ENCODE measurements at places on chromosomes 3 and 15.

DNA sequence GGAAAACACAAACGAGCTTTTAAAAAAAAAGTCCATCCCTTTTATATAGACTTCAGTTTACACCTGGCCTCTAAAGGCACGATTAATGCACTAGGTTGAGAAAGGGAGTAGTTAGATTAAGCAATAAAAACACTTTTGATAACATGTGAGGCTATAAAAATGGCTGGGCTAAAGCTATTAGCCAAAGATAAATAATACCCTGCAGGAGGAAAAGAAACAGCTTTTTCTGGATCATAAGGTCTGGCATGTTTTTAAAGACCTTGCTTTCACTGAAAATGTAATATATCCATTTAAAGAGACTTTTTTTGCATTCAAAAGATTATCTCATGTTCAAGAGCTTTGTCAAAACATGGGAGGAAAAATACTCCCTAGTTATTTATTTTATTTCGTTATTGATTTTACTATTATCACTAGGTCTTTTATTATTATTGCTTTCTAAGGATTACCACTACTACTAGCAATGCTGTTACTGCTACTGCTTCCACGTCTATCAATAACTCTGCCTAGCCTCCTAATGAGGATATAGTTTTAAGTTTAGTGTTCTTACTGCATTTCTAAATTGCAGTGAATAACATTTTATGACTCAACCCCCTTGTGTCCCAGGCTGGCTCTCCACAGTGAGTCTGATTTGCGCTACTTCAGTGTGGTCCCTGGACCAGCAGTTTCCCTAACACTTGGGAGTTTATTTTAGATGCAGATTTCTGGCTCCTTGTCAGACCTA lies 93.4 kb downstream of the THRB start:
- no peak for DNase-seq

- DNase-seq, result no peak
Observed at GRCh38 chr3:191020730-191021396, 158.4 kb upstream of the GMNC start.

- DNase-seq, result no peak
Observed at GRCh38 chr3:155382396-155383042, 89.0 kb upstream of the STRIT1 start.

- no peak for DNase-seq
Observed at GRCh38 chr3:30193625-30194044, 412.8 kb upstream of the TGFBR2 start.

- no peak for DNase-seq
Observed at GRCh38 chr15:42083916-42084315, 10.4 kb downstream of the PLA2G4D start.

DNA sequence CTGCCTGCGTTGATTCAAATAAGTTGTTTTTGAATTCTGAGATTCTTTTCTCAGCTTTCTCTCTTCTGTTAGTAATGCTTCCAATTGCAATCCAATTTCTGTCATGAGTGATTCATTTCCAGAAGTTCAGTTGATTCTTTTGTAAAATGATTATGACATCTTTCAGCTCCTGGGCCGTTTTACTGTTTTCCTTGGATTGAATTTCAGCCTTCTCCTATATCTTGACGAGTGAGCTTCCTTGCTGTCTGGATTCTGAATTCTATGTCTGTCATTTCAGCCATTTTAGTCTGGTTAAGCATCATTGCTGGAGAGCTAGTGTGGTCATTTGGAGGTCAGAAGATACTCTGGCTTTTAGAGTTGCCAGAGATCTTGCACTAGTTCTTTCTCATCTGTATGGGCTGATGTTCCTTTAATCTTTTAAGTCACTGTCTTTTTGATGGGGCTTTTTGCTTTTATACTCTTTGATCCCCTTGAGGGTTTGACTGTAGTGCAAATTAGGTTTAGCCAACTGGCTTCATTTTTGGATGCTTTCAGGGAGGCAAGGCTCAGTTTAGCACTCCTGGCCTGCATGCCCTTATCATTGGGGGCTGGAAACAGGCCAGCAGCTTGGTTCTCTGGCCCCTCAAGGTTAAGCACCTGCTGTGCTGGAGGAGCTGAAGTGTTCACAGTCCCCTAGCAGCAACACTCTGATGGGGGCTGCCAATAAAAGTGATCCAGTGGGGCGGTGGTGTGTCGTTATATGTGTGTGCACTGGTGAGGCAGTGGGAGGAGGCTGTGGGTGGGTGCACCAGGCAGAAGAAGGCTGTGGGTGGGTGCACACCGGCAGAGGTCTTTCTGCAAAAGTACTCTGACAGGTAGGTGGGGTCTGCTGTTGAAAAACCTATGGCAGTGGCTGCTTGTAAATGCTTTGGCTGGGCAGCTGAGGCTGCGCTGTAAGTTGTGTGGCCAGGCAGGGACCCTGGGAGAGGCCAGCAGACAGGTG lies 51.2 kb downstream of the MCTP2 start:
- no peak for DNase-seq

GRCh38 chr15:89129123-89129815 lies 41.0 kb downstream of the ABHD2 start:
- peak; percentile 35 for DNase-seq

- no peak for DNase-seq
Observed at GRCh38 chr3:126015075-126015474, 46.1 kb downstream of the ROPN1B start.

GRCh38 chr3:71254281-71255057 lies 329.1 kb downstream of the FOXP1 start:
- no peak for DNase-seq

DNA sequence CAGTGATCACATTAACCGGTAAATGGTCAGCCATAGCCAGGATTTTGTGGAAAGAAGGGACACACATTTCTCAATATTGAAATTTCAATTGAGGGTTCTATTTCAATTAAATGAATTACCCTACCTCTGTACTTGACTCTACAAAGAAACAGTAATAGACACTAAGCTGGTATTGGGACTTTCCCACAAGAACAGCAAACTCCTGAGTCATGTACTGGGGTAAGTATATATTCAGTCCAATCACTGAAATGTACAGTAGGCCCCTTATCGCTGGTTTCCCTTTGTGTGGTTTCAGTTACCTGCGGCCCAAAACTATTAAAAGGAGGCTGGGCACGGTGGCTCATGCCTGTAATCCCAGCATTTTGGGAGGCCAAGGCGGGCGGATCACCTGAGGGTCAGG lies 17.6 kb downstream of the ASB14 start:
- no peak for DNase-seq

All from activated CD8-positive, alpha-beta memory T cell treated with anti-CD3 and anti-CD28 coated beads for 4 hours (primary cell).